Stimulated activated CD4-positive, alpha-beta T cell treated with anti-CD3 and anti-CD28 coated beads, Interleukin-1b, Interleukin-23, amount 100 ng/mL, for 48 hours (primary cell): ENCODE measurements at places on chromosomes 7 and 10.

DNA sequence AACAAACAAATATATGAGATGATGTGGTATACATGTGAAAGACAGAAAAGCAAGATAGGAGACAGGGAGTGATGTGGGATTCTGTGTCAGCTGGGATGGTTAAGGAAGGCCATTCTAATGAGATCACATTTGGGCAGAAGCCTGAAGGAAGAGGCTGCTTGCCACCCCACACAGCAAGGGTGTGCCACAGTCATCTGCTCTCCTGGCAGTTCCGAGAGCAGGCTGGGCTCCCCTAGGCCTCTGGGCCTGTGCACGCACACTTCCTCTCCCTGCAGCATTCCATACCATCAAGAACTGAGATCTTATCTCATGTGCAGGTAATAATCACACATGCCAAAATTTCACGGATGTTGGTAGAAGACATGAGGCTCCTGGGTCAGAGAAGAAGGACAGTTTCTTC, 43.1 kb downstream of the SYPL1 start:
- no peak for DNase-seq

- DNase-seq = no peak
Observed at GRCh38 chr7:47693216-47693615, 111.3 kb upstream of the TNS3 start.

DNA sequence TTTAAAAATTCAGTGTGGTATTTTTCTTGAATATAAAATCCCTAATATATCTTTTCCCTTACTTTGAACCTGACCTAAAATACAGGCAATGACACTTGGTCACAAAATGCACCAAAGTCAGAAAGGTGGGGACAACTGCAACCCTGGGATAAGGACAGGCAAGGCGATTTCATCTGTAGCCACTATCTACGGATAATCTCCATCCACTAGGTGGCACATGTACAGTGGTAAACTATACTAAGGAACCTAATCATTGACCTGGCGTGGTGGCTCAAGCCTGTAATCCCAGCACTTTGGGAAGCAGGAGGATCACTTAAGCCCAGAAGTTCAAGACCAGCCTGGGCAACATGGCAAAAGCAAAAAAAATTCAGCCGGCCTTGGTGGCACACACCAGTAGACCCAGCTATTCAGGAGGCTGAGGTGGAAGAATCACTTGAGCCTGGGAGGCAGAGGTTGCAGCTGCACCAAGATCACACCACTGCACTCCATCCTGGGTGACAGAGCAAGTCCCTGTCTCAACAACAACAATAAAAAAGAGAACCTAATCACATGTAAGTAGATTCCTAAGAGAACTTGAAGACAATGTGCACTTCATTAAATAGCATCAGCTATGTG, 98.9 kb downstream of the KMT2C start:
- DNase-seq = no peak

DNA sequence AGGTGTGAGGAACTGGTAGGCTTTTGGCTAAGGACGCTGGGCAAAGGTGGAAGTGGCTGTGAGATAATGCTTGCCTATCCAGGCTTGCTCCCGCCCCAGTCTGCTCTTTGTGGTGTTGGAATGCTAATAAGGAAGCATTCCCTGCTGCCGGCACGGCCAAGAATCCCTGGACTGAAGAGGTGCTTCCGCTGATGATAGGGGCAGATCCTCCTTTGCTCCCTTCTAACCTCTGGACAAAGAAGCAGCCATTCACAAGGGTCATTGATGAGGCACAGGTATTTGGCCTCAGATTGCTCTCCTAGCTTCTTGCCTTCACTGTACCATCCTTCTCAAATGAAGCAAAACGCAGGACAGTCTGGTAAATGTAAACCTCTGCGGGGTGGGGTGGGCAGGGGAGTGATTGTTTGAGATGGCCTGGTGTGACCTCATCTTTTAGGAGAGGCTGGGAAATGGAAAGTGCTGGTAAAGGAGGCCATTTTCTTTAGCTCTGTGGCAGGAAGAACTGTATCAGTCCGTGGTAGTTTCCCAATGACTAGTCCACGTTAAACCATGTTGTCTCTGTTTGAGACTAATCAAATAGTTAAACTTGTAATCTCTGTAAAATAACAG, 1.7 kb downstream of the PGAM1 start:
- no peak for DNase-seq

DNA sequence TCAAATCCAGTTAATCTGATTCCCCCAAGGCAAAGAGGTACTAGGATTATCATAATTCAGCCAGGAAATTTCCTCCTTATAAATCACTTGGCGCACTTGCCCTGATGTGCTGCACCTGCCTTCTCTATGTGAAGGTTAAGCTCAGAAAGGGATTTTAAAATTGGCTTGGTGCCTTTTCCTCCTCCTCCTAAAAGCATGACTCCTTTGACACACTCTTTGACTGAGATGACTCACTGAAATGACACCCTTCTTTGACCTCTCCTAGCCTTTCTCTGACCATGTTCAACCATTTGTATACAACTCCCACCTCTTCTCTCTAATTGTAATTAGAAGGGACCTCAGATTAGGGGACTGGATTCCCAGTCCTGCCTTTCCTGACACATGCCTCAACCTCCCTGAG, 46.5 kb downstream of the ABLIM1 start:
- DNase-seq = no peak

DNA sequence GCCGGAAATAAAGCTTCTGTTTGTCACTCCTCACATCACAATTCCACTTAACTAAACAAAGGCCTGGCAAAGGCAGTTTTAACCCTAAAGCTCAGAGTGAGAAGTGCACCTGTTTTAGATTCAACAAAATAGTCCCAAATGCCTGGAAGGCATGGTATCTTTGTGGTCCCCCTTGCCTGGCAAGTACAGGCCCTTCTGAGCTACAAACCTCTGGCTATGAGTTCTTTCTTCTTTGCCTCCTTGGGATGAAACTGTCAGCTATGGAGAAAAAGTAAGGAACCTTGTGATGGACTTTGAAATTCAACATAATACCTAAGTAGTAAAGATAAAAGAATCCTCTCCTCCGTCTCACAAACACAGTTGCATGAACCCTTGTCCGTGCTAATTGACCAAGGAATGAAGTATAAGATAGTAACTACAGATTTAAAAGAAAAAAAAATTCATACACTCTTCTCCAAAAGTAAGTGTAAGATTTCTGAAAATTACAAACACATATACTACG, 244.5 kb upstream of the ETV1 start:
- DNase-seq = no peak

DNA sequence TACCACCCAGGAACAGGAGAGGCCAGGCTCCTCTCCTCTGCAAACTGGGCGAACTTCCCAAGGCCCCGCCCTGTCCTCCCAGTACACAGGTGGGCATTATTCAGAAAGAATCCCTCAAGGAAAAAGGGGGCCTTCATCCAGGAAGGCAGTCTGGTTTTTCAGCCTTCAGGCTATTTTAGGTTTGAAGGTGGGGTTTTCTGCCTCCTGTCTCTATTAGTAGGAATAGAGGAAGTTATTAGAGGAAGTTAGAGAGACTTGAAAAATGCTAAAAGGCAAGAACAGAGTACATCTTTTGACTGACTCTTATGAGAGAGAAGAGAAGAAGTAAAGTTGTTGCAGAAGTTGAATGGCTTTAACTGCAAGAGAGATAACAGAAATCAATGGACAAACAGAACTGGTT, 250.9 kb upstream of the SORCS1 start:
- DNase-seq = no peak

GRCh38 chr10:31808258-31809218, 120.1 kb downstream of the ARHGAP12 start:
- no peak for DNase-seq

DNA sequence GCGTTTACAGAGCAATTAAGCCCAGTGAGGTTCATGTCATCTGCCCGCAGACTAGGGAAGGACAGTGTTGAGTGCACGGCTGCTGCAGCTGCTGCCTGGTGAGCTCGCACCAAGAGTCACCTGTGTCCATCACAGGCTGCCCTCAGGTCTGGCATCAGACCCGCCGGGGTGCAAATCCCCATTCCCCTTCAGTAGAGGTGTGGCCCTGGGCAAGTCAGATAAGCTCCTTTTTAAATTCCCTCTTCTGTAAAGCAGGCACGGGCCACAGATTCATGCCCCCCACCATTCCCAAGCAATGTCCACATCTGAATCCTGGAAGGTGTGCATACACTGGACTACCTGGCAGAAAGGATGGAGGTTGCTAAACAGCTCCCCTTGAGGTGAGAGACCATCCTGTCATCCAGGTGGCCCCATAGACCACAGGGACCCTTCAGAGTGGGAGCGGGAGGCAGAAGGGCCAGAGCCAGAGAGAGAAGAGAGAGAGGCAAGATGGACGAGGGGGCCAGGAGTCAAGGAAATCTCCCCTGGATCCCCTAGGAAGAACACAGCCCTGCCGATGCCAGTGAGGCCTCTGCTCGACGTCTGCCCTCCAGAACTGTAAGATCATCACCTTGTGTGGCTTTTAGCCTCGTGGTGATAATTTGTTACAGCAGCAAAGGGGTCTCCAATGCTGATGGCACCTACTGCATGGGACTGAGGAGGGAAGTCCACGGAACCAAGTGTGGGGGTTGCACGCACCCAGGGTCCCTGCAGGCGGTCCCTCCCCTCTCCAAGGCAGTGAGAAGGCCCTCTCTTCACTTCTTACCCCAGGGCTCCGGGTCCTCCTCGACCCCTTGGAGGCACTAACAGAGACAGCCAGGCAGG, 168.8 kb downstream of the TCERG1L start:
- no peak for DNase-seq

DNA sequence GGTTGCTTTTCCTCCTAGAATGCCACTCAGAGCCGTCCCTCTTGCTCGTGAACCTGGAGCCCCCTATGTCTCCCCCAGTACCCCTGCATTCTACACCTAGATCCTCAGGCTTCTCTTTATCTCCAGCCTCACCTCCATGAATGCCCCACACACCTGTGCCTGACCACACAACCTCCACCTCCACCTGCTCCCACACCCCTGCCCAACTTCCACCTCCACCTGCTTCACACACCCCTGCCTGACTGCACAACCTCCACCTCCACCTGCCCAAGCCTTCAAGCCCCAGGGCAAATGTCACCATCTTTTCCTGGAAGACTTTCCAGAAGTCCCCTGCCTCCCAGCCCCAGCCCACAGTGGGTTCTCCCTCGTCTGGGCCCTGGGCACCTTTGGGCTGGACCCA, 6.9 kb upstream of the LFNG start:
- DNase-seq = no peak

GRCh38 chr10:14063531-14064285, 267.0 kb downstream of the FRMD4A start:
- no peak for DNase-seq

DNA sequence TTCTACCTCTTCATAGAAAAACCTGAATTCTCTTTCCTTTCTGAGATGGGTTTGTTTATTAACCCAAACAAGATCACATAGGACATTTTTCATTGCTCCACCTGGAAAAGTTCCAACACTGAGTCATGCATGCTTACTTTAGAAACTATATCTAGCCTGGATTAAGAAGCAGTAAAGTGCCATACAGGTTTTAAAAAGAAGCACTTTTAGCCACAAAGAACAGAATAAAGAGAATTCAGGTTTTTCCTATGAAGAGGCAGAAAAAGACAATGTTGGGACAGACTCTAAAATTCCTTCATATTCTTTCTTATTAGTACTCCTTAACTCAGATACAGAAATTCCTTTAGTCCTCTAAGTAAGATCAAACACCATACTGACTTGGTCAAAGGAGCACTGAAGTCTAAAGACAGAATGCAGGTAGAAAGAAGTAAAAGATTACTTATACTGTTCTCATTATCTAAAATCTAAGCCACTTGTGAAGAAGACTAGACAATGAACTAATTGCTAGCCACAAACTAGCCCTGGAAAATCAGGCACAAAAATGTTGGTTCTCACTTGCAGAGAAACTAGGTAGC, 241.3 kb downstream of the ANK3 start:
- no peak for DNase-seq

DNA sequence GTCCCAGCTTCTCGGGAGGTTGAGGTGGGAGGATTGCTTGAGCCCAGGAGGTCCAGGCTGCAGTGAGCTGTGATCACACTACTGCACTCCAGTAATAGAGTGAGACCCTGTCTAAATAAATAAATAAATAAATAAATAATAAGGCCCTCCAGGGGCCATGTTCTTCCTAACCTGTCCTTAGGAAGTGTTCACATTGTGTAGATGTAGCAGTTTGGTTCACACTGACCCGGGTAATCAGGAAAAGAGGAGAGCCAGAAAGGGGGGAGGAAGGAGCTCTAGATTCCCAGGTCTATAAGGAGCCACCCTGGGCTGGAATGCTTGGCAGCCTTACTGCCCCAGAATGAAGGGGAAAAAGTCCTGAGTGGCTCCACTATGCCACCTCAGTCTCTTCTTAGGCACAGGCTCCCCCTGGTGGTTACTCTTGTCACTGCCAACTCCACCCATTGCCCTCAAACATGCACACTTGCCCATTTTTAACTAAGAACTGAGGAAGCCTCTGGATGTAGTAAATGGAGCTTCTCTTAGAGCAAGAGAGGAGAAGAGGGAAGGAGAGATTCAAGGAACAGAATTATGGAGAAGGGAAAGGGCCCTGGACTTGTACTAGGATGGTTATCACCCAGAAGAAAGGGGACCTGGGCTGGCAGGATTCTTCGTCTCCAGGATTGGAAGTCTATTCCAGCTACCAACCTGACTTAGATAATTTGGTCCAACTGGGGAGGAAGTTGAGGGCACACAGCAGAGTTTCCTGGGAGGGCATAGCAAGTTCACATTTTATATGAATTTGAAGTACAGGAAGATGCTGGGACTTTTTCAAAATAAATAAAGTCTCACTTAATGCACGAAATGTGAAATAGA, 7.8 kb downstream of the HPS6 start:
- DNase-seq = peak; percentile 76

DNA sequence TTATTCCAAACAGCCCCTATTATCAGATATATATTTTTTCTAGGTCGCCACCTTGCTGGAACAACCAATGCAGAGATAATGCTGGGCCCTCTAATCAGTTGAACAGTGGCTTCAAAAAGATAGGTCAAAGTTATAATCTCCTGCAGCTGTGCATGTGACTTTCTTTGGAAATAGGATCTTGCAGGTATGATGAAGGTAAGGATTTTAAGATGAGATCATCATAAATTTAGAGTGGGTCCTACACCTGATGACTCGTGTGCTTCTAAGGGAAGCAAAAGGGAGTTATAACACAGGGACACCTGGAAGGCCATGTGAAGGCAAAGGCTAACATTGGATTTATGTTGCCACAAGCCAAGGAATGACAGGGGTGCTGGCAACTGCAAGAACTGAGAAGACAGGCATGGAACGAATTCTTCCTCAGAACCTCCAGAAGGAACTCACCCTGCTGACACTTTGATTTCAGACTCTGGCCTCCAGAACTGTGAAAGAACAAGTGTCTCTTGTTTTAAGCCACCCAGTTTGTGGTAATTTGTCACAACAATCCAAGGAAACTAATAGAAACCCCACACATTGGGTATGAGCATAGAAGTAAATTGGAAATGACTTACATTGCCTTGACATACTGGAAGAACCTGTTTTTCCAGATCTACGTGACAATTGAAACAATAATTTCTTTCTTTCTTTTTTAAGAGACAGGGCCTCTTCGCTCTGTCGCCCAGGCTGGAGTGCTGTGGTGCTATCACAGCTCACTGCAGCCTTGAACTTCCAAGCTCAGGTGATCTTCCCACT, 34.4 kb downstream of the CCDC71L start:
- no peak for DNase-seq
